Esophagus muscularis mucosa (tissue), 4 donors: ENCODE measurements at places on chromosomes 7 and 10. TPM values are rescaled to one million over a fixed set of nuclear protein-coding genes. Genes with fewer than 3 reads are reported as not detected.

Gene GCK
- 1.2 TPM for total RNA-seq

Gene HGF
- total RNA-seq, result 5.0 TPM

Gene PLEKHS1
- total RNA-seq, result not detected

Gene NPFFR1
- not detected for total RNA-seq

Gene TUBAL3
- 0.34 TPM for total RNA-seq

Gene METTL27
- total RNA-seq, result 3.8 TPM

Gene FFAR4
- total RNA-seq, result 0.34 TPM

DNA sequence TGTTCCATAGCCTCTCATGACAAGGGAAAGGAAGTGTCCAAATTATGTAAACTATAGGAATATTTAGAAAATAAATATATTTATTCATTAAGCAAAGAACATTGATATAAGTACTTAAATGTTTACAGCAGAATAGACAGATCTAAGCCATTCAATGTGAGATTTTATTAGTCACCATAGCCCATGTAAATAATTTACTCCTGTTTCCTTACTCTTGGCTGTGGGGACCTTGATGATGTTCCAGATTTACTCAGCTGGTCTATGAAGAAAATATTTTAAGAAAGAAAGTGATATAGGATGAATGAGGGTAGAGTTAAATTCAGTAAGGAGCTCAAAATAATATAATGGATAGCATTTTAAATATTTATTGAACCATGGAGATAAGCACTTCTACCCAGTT is 442.6 kb upstream of the KLF6 start:
- H3K4me1 ChIP-seq, result no peaks in the 10 kb centered on the region
- no peaks in the 10 kb centered on the region for H3K27me3 ChIP-seq
- H3K4me3 ChIP-seq, result no peak overlapping the region
- no peak for DNase-seq
- H3K27ac ChIP-seq, result no peak overlapping the region

- H3K27me3 ChIP-seq, result no peaks in the 10 kb centered on the region
- H3K4me1 ChIP-seq, result no peaks in the 10 kb centered on the region
- no peak overlapping the region for H3K4me3 ChIP-seq
- H3K36me3 ChIP-seq, result no peaks in the 10 kb centered on the region
These were observed 290.4 kb downstream of the IPMK start for GRCh38 chr10:57977262-57977661.

GRCh38 chr7:33087356-33087755 is 21.8 kb downstream of the RP9 start:
- no peak overlapping the region for H3K27ac ChIP-seq
- no peak for DNase-seq
- peaks cover 4% of the 10 kb centered on the region for H3K4me1 ChIP-seq
- no peak overlapping the region for H3K4me3 ChIP-seq
- no peaks in the 10 kb centered on the region for H3K27me3 ChIP-seq

GRCh38 chr7:67955061-67955460 is 958.4 kb downstream of the TYW1 start:
- no peaks in the 10 kb centered on the region for H3K36me3 ChIP-seq
- no peaks in the 10 kb centered on the region for H3K4me1 ChIP-seq
- no peak for DNase-seq
- H3K27me3 ChIP-seq, result no peaks in the 10 kb centered on the region
- H3K27ac ChIP-seq, result no peak overlapping the region

GRCh38 chr10:93719901-93720300 is 17.5 kb upstream of the FRA10AC1 start:
- no peak overlapping the region for H3K4me3 ChIP-seq
- no peaks in the 10 kb centered on the region for H3K27me3 ChIP-seq
- no peaks in the 10 kb centered on the region for H3K4me1 ChIP-seq
- no peak for DNase-seq
- H3K27ac ChIP-seq, result no peak overlapping the region

- H3K27me3 ChIP-seq, result no peaks in the 10 kb centered on the region
- H3K27ac ChIP-seq, result no peak overlapping the region
- DNase-seq, result no peak
- H3K4me1 ChIP-seq, result no peaks in the 10 kb centered on the region
- no peaks in the 10 kb centered on the region for H3K36me3 ChIP-seq
- H3K4me3 ChIP-seq, result no peak overlapping the region
These were observed 105.7 kb downstream of the RAPGEF5 start for GRCh38 chr7:22251281-22251680.

DNA sequence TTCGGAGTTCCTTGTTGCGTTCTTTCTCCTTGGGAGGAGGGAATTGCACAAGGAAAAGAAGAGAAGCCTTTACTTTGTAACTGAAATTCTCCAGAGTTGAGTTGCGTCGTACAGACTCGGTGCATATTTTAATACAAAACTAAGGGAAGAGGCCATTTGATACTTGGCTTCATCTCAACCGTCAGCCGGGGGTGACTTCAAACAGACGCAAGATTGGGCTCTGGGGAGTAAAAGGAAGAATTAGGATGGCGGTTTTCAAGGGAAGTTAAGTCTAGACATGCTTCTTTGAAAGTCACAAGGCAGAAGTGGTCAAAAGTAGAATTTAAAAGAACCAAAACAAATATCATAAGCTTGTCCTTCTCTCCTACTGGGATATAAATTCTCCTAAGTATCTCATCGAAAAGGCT is 1.6 kb downstream of the PRR15 start:
- no peaks in the 10 kb centered on the region for H3K36me3 ChIP-seq
- no peak for DNase-seq
- H3K27me3 ChIP-seq, result peaks cover 82% of the 10 kb centered on the region
- H3K4me3 ChIP-seq, result peak overlapping the region; percentile 67
- H3K27ac ChIP-seq, result peak overlapping the region; percentile 40

- peaks cover 25% of the 10 kb centered on the region for H3K4me1 ChIP-seq
- H3K4me3 ChIP-seq, result peak overlapping the region; percentile 53
- peaks cover 100% of the 10 kb centered on the region for H3K27me3 ChIP-seq
- DNase-seq, result no peak
- no peak overlapping the region for H3K27ac ChIP-seq
- peaks cover 3% of the 10 kb centered on the region for H3K36me3 ChIP-seq
These were observed 1.1 kb downstream of the TBX20 start for GRCh38 chr7:35252612-35253459.
